ENCODE measurements at places on chromosomes 6 and 20.

- DNase-seq: no peak
Measured at GRCh38 chr6:147563472-147563871, 55.0 kb downstream of the SAMD5 start.

- DNase-seq: peak; percentile 55
Measured at GRCh38 chr20:45792317-45793118, 764 bp downstream of the DNTTIP1 start.

DNA sequence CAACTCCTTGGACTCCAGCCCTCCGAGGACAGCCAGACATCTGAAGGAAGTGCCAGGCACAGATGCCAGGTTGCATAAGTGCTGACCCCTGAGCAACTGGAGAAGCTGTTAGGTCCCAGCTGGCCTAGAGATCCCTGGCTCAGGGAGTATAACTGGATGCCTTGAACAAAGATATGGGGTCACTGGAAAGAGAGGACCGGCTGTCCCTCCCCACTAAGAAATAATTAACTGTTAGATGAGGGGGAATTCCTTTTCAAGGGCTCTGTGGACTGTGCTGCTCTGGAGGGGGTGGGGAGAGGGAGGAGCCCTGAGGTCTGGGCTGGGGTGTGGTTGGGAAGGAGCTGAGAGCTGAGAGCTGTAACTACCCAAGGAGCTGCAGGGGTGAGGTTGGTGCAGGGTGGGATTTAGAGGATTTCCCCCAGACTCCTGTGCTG is 39.6 kb downstream of the HLA-F start:
- no peak for DNase-seq

- no peak for DNase-seq
Measured at GRCh38 chr6:70080443-70081070, 214.2 kb downstream of the COL19A1 start.

DNA sequence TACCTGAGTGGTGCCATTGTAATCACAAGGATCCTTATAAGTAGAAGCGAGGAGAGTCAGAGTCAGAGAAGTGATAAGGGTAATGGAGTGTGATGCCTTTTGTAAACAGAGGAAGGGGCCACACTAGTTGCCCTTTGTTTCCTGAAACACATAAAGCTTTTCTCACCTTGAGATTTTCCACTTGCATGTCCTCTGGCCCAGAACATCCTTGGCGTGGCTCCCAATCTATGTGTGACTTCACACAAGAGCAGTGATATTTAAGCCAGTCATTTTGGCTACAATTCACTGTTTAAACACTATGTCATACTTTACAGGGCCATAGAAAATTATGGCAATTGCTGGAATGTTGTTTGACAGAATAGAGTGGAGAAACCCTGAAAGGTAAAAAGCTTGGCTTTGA is 121.2 kb upstream of the BTN3A2 start:
- no peak for DNase-seq

DNA sequence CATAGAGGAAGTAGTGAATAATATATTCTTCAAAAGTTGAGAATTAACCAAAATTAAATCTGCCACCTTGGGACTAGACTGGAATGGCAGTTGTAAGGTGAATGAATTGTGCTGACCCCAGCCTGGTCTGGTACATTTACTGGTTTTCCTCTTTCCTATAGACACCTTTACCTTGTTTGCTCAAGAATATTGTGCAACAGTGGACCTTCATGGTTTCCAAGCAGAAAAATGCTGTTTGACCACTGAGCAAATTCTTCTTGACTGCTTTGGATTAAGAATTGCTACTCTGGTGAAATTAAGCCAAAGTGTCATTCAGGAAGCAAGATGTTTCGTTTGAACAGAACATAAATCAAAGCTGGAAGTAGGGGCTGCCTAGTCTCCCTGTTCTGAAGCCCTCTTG is 156.6 kb upstream of the TAB2 start:
- DNase-seq: no peak

- DNase-seq: no peak
Measured at GRCh38 chr6:30481211-30481964, 7.9 kb upstream of the HLA-E start.

- no peak for DNase-seq
Measured at GRCh38 chr6:303948-304558, 11.8 kb downstream of the DUSP22 start.

GRCh38 chr6:132548746-132549463 is 3.6 kb upstream of the TAAR8 start:
- no peak for DNase-seq

DNA sequence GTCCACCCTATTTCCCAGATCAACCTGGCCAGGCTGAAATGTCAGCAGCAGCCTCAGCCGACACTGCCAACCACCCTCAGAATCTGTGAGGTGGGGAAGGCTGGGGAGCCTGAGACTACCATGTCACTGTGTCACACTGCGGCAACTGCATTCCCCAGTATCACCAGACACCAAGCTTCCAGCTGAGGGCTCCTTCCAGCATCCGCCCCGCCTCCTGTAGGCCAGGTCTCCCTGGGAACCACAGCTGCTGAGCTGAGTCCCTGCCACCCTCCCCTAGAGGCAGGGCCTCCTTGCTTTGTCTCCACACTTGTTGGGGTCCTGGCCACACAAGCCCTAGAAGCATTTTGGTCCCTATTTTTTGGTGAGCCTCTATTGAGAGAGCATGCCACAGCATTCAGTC is 115.7 kb downstream of the UNC5CL start:
- no peak for DNase-seq

GRCh38 chr20:59022754-59023153 is 3.5 kb downstream of the TUBB1 start:
- no peak for DNase-seq

DNA sequence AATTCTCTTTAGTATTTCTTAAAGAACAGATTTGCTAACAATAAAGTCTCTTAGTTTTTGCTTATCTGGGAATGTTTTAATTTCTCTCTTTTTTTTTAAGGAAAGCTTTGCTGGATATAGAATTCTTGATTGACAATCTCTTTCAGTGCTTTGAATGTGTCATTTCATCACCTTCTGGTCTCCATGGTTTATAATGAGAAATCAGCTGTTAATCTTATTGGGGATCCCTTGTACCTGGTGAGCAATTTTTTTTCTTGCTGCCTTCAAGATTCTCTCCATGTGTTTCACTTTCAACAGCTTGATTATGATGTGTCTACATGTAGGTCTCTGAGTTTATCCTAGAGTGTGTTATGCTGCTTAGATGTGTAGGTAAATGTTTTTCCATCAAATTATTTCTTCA is 16.4 kb upstream of the PSMF1 start:
- no peak for DNase-seq

DNA sequence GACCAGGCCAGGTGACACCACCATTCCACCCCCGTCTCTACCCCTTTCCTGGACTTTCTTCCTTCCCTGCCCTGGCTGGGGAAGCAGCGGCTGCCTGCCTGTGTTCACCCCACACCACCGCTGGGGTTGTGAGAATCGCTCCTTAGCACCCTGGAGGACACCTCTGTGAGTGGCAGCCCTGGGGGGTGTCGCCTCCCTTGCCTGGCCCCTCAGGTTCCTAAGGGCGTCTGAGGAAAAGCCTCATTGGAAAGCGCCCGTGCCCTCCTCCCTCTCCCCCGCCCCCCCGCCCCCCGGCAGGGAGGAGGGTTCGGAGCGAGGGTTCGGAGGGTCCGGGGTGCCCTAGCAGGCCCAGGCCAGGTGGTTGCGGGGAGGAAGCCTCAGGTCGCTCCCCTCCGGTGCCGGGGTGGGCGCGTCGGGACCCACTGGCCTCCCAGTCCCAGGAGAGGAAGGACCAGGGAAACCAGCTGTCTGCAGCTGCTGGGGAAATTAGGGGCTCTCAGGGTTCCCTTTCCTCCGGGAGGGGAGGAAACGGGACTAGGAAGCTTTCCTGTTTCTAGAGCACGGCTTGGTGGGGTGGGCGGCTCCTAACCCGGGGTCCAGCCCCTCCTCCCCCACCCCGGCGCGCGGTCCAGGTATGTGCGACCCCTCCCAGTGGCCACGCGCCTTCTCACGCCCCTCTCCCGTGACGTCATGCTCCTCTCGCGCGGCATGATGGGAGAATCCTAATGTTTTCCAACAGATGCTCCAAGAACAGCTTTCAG is at the start of gene PHACTR3:
TSS of gene PHACTR3 (plus strand) at position 760 of the 761 bp plus-strand sequence. CDS start 475 bp downstream, outside the sequence.
- no peak for DNase-seq

- no peak for DNase-seq
Measured at GRCh38 chr20:32991792-32992641, 12.2 kb downstream of the SUN5 start.

- DNase-seq: no peak
Measured at GRCh38 chr6:82057846-82058554, 189.5 kb downstream of the IBTK start.

Data from AML-193 (cell line).